ENCODE measurements at places on chromosomes 7 and 10. TPM values are rescaled to one million over a fixed set of nuclear protein-coding genes. Genes with fewer than 3 reads are reported as not detected.

HOXA11 gene
- 2.7 TPM for polyA plus RNA-seq

PTER gene
- polyA plus RNA-seq = 7.1 TPM

CDK14 gene
- 19.5 TPM for polyA plus RNA-seq

SPDYE8 gene
- polyA plus RNA-seq = 0.41 TPM

GIMAP5 gene
- polyA plus RNA-seq = 6.5 TPM

IFIT1 gene
- 65.5 TPM for polyA plus RNA-seq

HEPACAM2 gene
- polyA plus RNA-seq = 0.09 TPM

TUBAL3 gene
- polyA plus RNA-seq = not detected

PDE6C gene
- 0.75 TPM for polyA plus RNA-seq

C10orf53 gene
- polyA plus RNA-seq = not detected
